ENCODE measurements at places on chromosomes 5 and 9. TPM values are rescaled to one million over a fixed set of nuclear protein-coding genes. Genes with fewer than 3 reads are reported as not detected.

Gene GCNT4
- total RNA-seq = 7.7 TPM

Gene CCL19
- total RNA-seq = not detected

Gene PCDHGA1
- 4.0 TPM for total RNA-seq

Gene IPPK
- total RNA-seq = 14.9 TPM

Gene PCDHGA12
- 15.3 TPM for total RNA-seq

Gene UBE2QL1
- 66.2 TPM for total RNA-seq

Gene RFESD
- 5.6 TPM for total RNA-seq

Gene FBP2
- not detected for total RNA-seq

Gene SPATA31A7
- not detected for total RNA-seq

Gene FANCC
- total RNA-seq = 5.3 TPM

Gene WDR31
- total RNA-seq = 9.6 TPM

Gene KLF4
- 8.0 TPM for total RNA-seq

Gene SLC1A3
- total RNA-seq = 543 TPM

Gene FCN2
- total RNA-seq = not detected

Gene PANK3
- 49.3 TPM for total RNA-seq

Gene LIX1
- total RNA-seq = 12.7 TPM

Gene TRAF1
- total RNA-seq = 9.9 TPM

Gene GPX8
- 0.84 TPM for total RNA-seq

Gene ELOVL7
- 28.3 TPM for total RNA-seq

Measured in dorsolateral prefrontal cortex (tissue), 122 donors.